H4 (cell line): ENCODE measurements at places on chromosomes 7 and 10. TPM values are rescaled to one million over a fixed set of nuclear protein-coding genes. Genes with fewer than 3 reads are reported as not detected.

GRCh38 chr7:29593459-29593858 lies 29.8 kb downstream of the PRR15 start:
- DNase-seq, result no peak

- no peak for DNase-seq
Observed at GRCh38 chr10:44863344-44864047, 47.6 kb upstream of the TMEM72 start.

- DNase-seq, result no peak
Observed at GRCh38 chr10:97336942-97337831, 2.7 kb upstream of the FRAT2 start.

DNA sequence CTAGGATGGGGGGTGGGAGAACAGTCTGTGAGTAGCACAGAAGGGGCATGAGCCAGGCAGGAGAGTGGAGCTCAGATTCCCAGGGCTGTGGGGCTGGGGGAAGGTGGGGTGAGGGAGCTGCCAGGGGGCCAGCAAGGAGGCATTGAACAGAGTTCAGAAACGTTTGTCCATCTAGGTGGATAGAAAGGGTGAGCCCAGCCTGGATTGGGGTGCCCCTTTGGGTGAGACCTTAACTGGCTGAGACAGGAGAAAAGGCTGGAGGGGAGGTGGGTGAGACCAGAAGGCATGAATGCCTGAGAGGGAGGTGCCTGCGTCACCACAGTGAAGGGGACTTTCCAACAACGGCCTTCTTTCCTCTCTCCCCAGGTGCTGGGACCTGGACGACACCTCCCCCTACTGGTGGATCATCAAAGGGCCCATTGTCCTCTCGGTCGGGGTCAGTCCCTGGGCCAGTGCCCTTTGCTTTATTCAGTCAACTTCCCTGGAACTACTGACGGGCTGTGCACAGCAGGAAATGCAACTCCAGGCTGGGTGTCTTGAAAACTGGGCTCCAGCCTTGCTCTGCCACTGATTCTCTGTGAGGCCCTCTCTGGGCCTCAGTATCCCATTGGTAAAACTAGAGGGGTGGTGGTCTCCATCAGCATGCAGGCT lies 11.0 kb downstream of the GHRHR start:
- peak; percentile 75 for DNase-seq

GRCh38 chr7:34357946-34358345 lies 300.1 kb upstream of the NPSR1 start:
- no peak for DNase-seq

DNA sequence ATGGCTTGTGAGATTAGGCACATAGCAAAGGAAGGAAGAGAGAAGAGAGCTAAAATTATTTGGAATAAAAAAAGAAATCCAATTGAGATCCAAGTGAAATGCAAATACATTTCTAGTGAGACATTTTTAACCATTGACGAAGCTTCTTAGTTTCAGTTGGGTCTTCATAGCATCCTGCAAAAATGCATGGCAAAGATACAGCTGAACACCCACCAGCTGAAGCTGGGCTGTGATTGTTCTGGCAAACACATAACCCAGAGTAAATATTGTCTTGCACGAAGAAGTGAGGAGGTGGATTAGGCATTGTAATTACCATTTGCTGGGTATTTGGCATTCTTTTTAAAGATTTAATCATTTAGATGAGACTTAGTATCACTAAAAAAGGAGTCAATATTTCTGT lies 409.4 kb downstream of the GRM8 start:
- no peak for DNase-seq

GRCh38 chr10:91745090-91745831 lies 53.0 kb upstream of the TNKS2 start:
- DNase-seq, result peak; percentile 22

DNA sequence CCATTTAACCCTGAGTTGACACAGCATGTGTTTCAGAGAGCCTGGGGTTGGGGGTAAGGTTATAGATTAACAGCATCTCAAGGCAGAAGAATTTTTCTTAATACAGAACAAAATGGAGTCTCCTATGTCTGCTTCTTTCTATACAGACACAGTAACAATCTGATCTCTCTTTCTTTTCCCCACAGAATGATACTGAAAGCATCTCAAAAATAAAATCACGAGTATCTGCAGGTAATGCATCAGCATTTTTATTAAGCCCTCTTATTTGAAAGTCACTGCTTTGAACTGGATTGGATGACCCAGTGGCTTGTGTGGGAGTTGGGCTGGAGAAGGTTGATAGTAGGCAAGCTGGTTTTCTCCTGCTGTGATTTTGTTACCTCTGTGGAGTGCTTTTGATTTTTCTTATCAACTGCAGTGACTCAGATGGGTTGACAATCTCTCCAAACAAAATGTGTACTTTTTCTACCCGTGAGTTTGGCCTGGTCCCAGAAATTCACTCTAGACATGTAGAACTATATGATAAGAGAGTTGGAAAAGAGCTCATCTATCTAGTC lies 253.5 kb upstream of the PRKCQ start:
- DNase-seq, result no peak

GRCh38 chr7:47702080-47702479 lies 120.2 kb upstream of the TNS3 start:
- no peak for DNase-seq

DNA sequence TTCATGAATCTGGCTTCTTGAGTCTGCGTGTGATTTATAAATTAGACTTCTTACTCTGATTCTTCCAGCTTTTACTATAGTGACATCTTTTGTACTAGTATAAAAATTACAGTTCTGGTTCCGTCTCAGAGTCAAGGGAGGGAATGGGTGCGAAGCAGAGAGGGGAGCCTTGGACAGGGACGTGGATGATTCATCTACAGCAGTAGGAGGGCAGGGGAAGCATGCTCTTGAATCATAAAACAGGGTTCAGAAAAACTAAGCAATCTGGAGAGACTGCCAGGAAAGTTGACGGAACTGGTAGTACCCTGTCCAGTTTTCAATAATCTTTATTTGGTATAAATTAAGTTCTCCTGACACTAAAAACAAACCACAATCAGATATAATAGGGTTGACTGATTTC lies 58.1 kb downstream of the ITGA8 start:
- no peak for DNase-seq

DNA sequence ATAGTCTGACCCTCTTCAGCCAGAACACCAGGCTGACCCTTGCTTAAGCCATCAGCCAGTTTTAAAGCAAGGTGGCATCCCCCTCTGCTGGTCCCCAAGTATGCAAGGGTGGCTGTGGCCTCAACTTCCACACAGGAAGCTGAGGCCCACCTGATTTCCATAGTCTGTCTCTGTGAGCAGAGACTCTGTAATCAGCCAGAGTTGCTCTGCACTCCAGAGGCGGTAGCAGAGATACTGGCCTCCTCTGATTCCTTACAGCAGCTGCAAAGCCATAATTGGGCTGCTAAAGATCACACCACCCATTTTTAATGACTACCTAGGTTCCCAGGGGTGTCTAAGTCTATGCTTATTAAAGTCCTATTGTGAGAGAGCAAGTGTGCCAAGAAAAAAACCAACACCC lies 1.8 kb downstream of the PDAP1 start:
- DNase-seq, result no peak

DNA sequence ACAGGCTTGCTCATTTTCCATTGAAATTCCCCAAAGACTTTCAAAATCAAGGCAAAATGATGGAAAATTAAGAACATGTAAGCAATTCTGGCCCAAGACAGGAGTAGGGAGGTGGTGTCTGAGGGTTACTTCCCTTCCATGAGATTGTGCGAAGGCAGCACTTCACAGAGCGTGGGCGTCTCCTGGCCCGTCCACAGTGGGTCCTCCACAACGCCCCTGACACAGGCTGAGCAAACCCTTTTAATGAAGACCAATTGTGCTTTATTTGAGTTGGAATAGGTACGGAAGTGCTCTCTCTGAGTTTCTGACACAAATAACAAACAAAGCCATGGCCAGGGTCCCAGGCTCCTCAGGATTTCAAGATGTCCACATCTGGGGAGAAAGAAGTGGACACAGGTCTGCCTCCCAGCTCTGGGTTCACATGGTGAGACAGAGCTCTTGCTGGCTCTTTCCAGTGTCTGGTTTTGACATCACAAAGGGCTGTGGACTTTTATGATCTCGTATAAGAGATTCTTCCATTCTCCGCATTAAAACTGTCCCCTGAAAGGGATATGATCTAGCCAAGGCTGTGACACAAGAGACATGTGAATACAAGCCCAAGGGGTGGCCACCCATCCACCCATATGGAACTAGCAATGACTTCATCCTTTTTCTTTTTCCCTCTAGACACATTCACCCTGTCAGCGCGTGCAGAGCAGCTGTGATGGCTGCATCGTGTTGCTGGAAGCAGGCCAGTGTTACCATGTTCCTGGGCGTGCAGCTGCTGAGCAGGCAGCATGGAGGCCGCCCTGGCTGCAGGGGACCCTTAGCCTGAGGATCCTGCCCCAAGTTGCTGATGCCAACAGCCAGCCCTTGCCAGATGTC lies 145.6 kb downstream of the ADAM12 start:
- DNase-seq, result no peak

DNA sequence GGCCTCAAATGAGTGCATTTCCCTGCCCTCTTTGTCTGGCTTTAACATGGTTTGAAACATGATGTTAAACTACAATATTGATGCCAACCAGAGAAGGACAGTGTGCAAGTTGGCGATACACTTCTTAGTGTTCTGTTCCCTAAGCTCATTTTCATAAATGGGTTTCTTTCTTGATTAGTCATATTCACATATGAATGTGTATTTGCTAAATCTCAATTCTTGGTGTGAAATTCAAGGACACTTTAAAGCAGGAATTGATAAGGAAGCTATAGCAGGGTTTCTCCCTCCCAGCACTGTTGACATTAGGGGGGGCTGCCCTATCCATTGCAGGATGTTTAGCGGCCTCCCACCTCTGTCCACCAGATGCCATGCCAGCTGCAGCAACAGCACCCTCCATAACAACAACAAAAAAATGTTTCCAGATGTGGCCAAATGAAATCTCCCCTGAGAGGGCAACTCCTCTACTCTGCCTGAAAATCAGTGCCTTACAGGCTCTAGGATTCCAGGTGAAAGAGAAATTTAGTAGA lies 13.1 kb downstream of the CCNY start:
- no peak for DNase-seq

DNA sequence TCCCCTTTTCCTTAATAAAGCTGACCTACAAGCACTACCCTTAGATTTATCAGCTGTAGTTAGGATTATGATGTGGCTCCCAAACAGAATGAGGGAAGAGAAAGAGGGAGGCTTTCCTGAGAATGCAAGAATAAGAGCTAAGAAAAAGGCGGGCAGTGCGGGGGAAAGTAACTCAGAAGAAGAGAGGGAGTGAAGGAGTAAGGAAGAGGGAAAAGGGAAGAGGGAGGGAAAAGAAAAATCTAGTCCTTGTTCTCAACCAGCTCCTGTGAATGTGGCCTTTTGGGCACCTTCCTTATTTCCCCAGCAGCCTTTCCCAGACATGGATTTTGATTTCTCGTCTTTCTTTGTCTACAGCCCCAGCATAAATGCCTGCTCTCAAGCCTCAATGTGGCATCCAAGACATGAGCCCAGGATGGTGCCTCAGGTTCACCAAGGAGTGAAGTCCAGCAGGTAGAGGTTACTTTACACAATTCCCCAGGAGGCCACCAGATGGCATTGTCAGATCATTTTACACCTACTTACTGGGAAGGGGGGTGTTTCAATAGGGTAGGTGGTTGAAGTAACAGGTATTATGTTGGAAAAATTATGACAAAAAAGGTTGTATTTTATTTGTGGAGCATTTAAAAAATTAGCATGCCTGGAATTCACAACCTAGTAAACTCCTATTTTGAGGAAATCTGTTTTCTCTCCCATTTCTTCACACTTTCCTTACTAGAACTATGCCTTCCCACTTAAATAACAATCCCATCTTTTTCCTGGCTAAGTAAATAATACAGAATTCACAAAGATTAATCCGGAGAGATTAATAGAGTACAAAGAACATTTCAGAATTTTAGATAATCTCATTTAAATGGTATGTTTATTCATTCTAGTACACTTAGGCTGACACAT lies 106.5 kb downstream of the HTR7 start:
- DNase-seq, result peak; percentile 40

DNA sequence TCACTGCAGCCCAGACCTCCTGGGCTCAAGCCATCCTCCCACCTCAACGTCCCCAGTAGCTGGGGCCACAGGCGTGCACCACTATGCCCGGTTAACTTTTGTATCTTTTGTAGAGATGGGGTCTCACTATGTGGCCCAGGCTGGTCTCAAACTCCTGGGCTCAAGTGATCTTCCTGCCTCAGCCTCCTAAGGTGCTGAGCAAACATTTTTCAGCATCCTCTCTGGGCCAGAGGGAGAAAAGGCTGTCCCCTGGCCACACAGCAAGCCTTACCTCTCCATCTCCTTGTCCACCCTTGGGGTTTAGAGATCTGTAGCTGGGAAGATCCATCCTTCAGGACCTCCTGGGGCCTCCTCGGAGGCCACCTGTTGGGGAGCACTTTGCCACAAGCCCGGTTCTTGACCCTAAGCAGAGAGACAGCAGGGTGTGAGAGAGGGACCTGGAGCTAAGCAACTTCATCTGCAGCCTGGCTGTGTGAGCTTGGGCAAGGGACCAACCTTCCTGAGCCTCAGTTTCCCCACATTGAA lies 85.8 kb downstream of the MYL10 start:
- DNase-seq, result no peak

Gene RTKN2
- total RNA-seq, result 7.1 and 7.3 TPM in 2 replicates

Gene ZNF503
- 3.4 and 3.7 TPM in 2 replicates for total RNA-seq

Gene EPHA1
- not detected in 2 replicates for total RNA-seq

Gene ZCCHC24
- 8.7 and 8.8 TPM in 2 replicates for total RNA-seq

Gene ALOX5
- total RNA-seq, result 0.60 TPM in 1 of 2 replicates, not detected in the other

Gene THNSL1
- total RNA-seq, result 3.2 and 3.5 TPM in 2 replicates
